ENCODE measurements at places on chromosomes 2 and 18. TPM values are rescaled to one million over a fixed set of nuclear protein-coding genes. Genes with fewer than 3 reads are reported as not detected.

Gene CFC1
- not detected for total RNA-seq

Gene CHRND
- total RNA-seq, result 5.8 TPM

Gene SNORC
- total RNA-seq, result 3.0 TPM

Gene MEIS1
- total RNA-seq, result 107 TPM

Gene LDLRAD4
- total RNA-seq, result 1.7 TPM

Gene NAB1
- total RNA-seq, result 48.8 TPM

Gene TM4SF20
- not detected for total RNA-seq

Gene ZC3H6
- 7.9 TPM for total RNA-seq

Gene TXNL1
- 86.0 TPM for total RNA-seq

Gene TUBA3D
- total RNA-seq, result not detected

Gene RAB3GAP1
- total RNA-seq, result 30.7 TPM

GRCh38 chr2:232941400-232941799, 71.3 kb downstream of the SNORC start:
- peaks cover 24% of the 10 kb centered on the region for H3K27me3 ChIP-seq
- DNase-seq, result no peak
- H3K27ac ChIP-seq, result no peak overlapping the region
- no peaks in the 10 kb centered on the region for H3K4me1 ChIP-seq
- peaks cover 3% of the 10 kb centered on the region for H3K36me3 ChIP-seq
- no peak overlapping the region for H3K4me3 ChIP-seq

- H3K27ac ChIP-seq, result no peak overlapping the region
- DNase-seq, result no peak
- H3K36me3 ChIP-seq, result no peaks in the 10 kb centered on the region
- H3K4me1 ChIP-seq, result no peaks in the 10 kb centered on the region
Measured at GRCh38 chr2:21072477-21073242, 28.8 kb upstream of the APOB start.

- no peak overlapping the region for H3K27ac ChIP-seq
- no peaks in the 10 kb centered on the region for H3K36me3 ChIP-seq
- H3K4me3 ChIP-seq, result no peak overlapping the region
- H3K27me3 ChIP-seq, result no peaks in the 10 kb centered on the region
- H3K4me1 ChIP-seq, result no peaks in the 10 kb centered on the region
- no peak for DNase-seq
Measured at GRCh38 chr2:100252811-100253698, 69.2 kb downstream of the LONRF2 start.

GRCh38 chr2:168797286-168797655, 5.2 kb upstream of the NOSTRIN start:
- no peaks in the 10 kb centered on the region for H3K27me3 ChIP-seq
- H3K4me1 ChIP-seq, result peaks cover 13% of the 10 kb centered on the region
- no peak for DNase-seq
- no peaks in the 10 kb centered on the region for H3K36me3 ChIP-seq

DNA sequence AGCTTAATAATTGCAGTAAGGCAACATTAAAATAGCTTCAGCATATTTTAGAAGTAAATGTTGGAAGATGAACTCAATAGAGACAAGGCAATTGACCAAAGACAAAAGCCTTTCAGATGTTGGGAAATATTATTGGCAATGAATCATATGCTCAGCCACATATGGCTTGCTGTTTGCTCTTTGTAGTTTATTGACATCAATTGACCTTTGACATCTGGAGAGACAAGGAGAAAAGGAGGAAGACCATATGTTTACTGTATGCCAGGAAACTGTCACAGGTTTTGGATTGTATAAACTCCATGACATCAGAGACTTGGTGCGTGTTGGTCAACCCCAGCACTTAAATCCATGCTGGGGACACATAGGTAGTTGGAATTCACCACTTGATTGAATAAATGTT, 60.6 kb upstream of the SLC16A14 start:
- no peaks in the 10 kb centered on the region for H3K4me1 ChIP-seq
- no peak overlapping the region for H3K27ac ChIP-seq
- H3K27me3 ChIP-seq, result no peaks in the 10 kb centered on the region
- H3K4me3 ChIP-seq, result no peak overlapping the region

DNA sequence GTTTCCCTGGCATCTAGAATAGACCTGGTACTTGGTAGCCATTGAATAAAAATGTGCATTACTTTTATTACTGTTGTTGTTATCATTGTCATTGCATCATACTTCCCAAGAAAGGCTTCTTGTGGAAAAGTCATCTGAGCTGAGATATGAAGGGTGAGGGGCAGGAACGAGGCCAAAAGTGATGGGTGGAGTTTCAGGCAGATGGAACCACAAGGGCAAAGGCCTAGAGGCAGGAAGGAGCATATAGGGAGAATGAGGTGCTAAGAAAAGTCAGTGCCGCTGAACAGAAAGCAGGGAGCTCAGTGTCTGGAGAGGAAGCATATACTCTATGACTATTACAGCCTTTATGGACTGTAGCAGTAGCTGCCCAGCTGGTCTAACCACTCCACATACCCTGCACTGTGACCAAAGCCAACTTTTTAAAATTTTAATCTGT, 219.3 kb downstream of the SPP2 start:
- H3K36me3 ChIP-seq, result no peaks in the 10 kb centered on the region
- no peaks in the 10 kb centered on the region for H3K4me1 ChIP-seq
- no peaks in the 10 kb centered on the region for H3K27me3 ChIP-seq
- DNase-seq, result no peak
- no peak overlapping the region for H3K4me3 ChIP-seq

GRCh38 chr2:222532315-222532714, 108.0 kb downstream of the SGPP2 start:
- H3K27me3 ChIP-seq, result no peaks in the 10 kb centered on the region
- no peak for DNase-seq
- no peak overlapping the region for H3K27ac ChIP-seq
- no peak overlapping the region for H3K4me3 ChIP-seq
- H3K36me3 ChIP-seq, result no peaks in the 10 kb centered on the region

- no peaks in the 10 kb centered on the region for H3K4me1 ChIP-seq
- DNase-seq, result no peak
- H3K27me3 ChIP-seq, result no peaks in the 10 kb centered on the region
- H3K4me3 ChIP-seq, result no peak overlapping the region
Measured at GRCh38 chr2:184444623-184445223, 153.6 kb upstream of the ZNF804A start.

DNA sequence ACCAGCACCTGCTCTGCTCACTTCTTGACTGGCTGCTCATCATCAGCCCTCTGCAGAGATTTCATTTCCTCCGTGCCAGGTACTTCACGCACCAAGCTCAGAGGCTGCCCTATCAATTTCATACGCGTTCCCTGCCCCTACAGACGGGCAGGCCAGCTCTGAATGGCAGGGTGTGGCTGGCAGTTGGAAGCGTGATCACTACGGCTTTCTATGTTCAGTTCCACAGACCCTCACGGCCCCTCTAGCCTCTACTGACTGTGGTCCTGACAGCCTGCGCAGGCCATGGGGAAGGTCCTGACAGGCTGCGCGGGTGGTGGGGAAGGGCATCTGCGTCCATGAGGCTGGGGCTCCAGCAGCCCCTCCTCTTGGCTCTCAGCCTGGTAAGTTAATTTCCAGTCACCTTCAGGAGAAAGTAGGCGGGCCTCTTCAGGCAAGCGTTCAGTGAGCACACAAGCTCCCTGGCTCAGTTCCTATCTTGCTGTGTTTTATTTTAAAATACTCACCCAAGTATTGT, 154.8 kb downstream of the ZNF236 start:
- no peak for DNase-seq
- H3K4me3 ChIP-seq, result no peak overlapping the region
- no peaks in the 10 kb centered on the region for H3K36me3 ChIP-seq
- H3K27ac ChIP-seq, result no peak overlapping the region
- peaks cover 22% of the 10 kb centered on the region for H3K4me1 ChIP-seq

GRCh38 chr2:110941226-110941625, 179.5 kb upstream of the BCL2L11 start:
- no peaks in the 10 kb centered on the region for H3K4me1 ChIP-seq
- H3K27me3 ChIP-seq, result no peaks in the 10 kb centered on the region
- H3K36me3 ChIP-seq, result no peaks in the 10 kb centered on the region
- no peak for DNase-seq
- no peak overlapping the region for H3K27ac ChIP-seq

DNA sequence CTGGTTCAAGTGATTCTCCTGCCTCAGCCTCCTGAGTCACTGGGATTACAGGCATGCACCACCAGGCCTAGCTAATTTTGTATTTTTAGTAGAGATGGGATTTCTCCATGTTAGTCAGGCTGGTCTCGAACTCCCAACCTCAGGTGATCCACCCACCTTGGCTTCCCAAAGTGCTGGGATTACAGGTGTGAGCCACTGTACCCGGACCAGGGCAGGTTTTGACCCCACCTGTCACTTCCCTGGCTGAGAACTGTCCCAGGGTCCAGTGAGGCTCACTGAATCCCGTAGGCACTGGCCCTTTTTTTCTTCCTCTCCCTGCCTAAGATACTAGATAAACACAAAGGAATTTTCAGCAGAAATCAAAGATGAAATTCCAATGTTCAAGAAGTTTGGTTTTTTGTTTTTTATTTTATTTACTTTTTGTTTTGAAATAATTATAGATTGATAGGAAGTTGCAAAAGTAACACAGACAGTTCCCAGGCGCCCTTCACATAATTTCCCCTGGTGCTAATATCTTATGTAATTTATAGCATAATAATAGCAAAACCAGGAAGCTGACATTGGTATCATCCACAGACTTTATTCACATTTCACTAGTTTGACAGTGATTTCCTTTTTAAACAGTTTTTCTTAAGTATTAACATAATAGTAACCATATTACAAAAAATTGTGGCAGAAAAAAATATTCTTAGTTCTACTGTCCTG, 52.4 kb upstream of the B3GNT7 start:
- peaks cover 11% of the 10 kb centered on the region for H3K36me3 ChIP-seq
- H3K27me3 ChIP-seq, result no peaks in the 10 kb centered on the region
- no peak for DNase-seq
- H3K4me1 ChIP-seq, result peaks cover 21% of the 10 kb centered on the region
- no peak overlapping the region for H3K4me3 ChIP-seq
- no peak overlapping the region for H3K27ac ChIP-seq

GRCh38 chr2:103005393-103005792, 243.6 kb downstream of the TMEM182 start:
- peaks cover 5% of the 10 kb centered on the region for H3K4me1 ChIP-seq
- no peak overlapping the region for H3K4me3 ChIP-seq
- DNase-seq, result no peak
- no peaks in the 10 kb centered on the region for H3K27me3 ChIP-seq
- H3K27ac ChIP-seq, result no peak overlapping the region

DNA sequence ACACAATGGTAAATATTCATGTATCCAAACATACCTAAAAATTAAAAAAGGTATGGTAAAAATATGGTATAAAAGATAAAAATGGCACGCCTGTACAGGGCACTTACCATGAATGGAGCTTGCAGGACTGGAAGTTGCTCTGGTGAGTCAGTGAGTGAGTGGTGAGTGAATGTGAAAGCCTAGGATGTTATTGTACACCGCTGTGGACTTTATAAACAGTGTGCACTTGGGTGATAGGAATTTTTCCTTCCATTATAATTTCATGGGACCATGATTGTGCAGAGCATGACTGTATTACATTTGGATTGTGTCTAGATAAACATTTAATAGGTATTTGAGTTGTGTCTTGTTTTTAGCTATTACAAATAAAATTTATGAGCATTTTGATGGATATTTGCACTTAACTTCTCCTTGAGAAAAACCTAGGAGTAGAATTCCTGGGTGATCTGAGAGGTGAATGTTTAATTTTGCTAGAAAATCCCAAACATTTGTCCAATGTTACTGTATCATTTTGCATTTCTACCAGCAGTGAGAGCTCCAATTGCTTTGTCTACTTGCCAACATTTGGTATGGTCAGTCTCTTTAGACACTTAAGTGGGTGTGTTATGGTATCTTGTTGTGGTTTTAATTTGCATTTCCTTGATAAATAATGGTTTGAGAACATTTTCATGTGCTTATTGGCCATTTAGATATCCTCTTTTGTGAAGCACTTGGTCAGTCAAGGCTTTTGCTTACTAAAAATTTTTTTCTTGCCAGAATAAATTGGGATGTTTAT, 81.7 kb downstream of the BCL2L11 start:
- H3K27me3 ChIP-seq, result no peaks in the 10 kb centered on the region
- no peak overlapping the region for H3K27ac ChIP-seq
- H3K36me3 ChIP-seq, result no peaks in the 10 kb centered on the region
- peaks cover 3% of the 10 kb centered on the region for H3K4me1 ChIP-seq
- no peak overlapping the region for H3K4me3 ChIP-seq

GRCh38 chr18:58831606-58832005, 33.1 kb upstream of the ZNF532 start:
- no peak overlapping the region for H3K4me3 ChIP-seq
- H3K4me1 ChIP-seq, result peaks cover 10% of the 10 kb centered on the region
- DNase-seq, result no peak
- peaks cover 3% of the 10 kb centered on the region for H3K36me3 ChIP-seq
- no peaks in the 10 kb centered on the region for H3K27me3 ChIP-seq

- no peaks in the 10 kb centered on the region for H3K36me3 ChIP-seq
- H3K27ac ChIP-seq, result no peak overlapping the region
- H3K4me3 ChIP-seq, result no peak overlapping the region
- peaks cover 11% of the 10 kb centered on the region for H3K4me1 ChIP-seq
- H3K27me3 ChIP-seq, result no peaks in the 10 kb centered on the region
Measured at GRCh38 chr2:223735659-223736244, 101.6 kb downstream of the AP1S3 start.

DNA sequence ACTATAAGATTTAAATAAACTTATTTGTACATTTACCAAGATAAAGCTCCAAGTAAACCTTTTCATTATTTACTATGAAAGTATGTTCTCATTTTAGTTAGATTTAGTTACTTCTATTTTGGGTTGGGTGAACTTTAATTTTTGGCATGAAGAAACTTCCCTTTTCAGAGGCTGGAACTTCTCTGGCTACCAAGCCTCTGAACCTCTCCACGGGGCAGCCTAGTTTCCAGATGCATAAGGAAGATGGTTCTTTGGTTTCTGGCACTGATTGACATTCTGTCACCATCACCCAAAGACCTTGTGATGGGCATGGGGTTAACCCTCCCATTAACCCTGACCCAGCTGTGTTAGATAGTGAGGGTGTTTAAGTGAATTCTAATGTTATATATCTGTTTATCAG, 17.1 kb downstream of the PSD4 start:
- no peak overlapping the region for H3K4me3 ChIP-seq
- no peaks in the 10 kb centered on the region for H3K36me3 ChIP-seq
- no peak overlapping the region for H3K27ac ChIP-seq

DNA sequence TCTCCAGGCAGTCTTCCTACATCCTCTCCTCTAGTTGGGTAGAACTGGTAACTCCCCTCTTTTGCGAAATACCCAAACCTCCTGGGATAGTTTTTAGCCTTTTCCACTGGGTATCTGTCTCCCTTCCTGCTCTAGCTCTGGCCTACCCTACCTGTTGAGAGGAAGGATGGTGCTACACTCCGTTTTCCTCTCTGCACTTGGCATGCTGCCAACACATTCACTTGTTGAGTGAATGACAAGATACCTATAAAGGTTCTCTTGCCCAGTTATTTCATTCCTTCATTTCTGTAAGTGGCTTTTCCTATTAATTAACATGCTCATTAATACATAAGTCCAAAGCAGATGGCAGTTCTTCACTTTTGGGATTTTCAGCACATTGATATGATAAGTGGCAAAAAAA, 293.8 kb downstream of the CNTNAP5 start:
- peaks cover 5% of the 10 kb centered on the region for H3K4me1 ChIP-seq
- no peak overlapping the region for H3K27ac ChIP-seq
- no peak overlapping the region for H3K4me3 ChIP-seq
- H3K27me3 ChIP-seq, result no peaks in the 10 kb centered on the region

Measured in neural crest cell (in vitro differentiated cells).